Skin of body (tissue), 3 donors: ENCODE measurements at places on chromosomes 5 and 9. TPM values are rescaled to one million over a fixed set of nuclear protein-coding genes. Genes with fewer than 3 reads are reported as not detected.
A peak's percentile ranks its signal among the peaks of the same experiment; 100 is the strongest.

Gene FAM200C
- total RNA-seq: 10.5 TPM

Gene CCIN
- total RNA-seq: 0.89 TPM

- DNase-seq: peak; percentile 52
Observed at GRCh38 chr5:14443671-14444093, 137.9 kb upstream of the OTULINL start.

- DNase-seq: no peak
Observed at GRCh38 chr5:66603881-66604280, 7.7 kb downstream of the MAST4 start.

DNA sequence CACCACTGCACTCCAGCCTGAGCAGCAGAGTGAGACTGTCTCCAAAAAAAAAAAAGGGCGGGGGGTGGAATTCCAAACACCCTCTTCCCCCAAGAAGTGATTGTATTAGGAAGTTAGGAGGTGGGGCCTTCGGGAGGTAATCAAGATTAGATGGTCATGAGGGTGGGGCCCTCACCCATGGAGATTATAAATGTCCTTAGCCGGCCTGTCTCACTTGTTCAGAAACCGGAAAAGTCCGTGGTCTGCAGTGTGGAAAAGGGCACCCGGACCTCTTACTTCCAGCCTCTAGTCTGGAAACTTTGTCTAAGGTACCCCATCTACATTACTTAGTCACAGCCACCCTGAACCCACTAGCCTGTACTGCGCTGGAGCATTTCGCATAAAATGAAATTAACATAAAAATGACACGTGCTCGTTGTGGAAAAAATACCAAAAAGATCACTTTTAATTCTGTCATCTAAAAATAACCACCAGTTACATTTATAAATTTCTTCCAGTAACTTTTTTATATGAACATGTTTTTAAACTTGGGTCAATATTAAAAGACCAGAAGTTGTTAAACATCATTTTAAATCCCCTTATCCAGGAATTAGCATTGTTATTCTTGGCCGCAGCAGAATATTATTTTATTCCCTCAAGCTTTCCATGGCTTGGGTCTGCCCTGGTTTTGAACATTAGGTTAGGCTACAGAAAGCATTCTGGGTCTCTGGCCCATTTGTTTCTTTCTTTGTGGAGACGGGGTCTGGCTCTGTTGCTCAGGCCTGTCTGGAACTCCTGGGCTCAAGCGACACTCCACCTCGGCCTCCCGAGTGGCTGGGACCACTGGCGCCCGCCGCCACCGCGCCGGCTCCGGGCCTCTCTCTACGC is 1.2 kb upstream of the CKS2 start:
- peak; percentile 66 for DNase-seq

GRCh38 chr5:74164725-74165235 is 475.7 kb downstream of the ENC1 start:
- peak; percentile 67 for DNase-seq

- DNase-seq: no peak
Observed at GRCh38 chr9:108087781-108088180, 598.2 kb upstream of the KLF4 start.

Gene PDLIM7
- 30.7 TPM for total RNA-seq

- DNase-seq: no peak
Observed at GRCh38 chr5:54063817-54064216, 246.6 kb downstream of the ARL15 start.

GRCh38 chr5:54579591-54580295 is 62.2 kb downstream of the SNX18 start:
- DNase-seq: no peak

Gene C7
- total RNA-seq: 48.0 TPM
